SW480 (cell line): ENCODE measurements at places on chromosomes 7 and 10.

GRCh38 chr10:60426425-60426824 lies 36.8 kb upstream of the ANK3 start:
- DNase-seq: no peak

DNA sequence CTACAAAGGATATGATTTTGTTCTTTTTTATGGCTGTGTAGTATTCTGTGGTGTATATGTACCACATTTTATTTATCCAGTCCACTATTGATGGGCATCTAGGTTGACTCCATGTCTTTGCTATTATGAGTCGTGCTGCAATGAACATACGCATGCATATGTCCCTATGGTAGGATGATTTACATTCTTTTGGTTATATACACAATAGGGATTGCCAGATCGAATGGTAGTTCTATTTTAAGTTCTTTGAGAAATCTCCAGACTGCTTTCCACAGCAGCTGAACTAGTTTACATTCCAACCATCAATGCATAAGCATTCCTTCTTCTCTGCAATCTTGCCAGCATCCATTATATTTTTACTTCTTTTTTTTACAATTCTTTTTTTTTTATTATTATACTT lies 35.6 kb upstream of the FAM13C start:
- no peak for DNase-seq

- DNase-seq: no peak
Measured at GRCh38 chr7:8379264-8379663, 54.1 kb upstream of the NXPH1 start.

GRCh38 chr10:33066558-33067236 lies 108.7 kb upstream of the ITGB1 start:
- no peak for DNase-seq

DNA sequence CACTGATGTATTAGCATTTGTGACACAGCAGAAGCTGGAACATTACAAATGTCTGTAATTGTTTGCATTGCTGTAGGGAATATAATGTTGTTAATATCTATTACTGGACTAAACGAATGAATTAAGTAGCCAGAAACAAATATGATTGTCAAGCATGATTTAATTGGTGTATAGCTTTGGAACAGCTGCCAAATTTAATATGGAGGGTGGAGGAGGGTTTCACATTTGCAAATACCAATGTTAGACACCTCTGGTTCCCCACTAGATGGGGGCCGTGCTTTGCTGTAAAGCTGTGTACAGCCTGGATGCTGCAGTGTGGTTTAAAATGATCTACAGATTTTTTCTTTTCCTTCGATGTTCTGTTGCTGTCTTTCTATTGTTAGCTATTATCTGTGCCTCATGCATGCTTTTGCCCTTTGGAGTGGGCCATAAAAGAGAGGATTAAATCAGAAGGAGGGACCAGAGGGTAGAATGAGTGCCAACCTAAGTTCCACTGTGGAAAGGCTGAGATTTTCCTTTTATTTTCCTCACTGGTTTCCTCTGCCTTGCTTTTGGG lies 23.1 kb downstream of the DNAJB9 start:
- DNase-seq: no peak

GRCh38 chr10:44298713-44299112 lies 86.2 kb downstream of the CXCL12 start:
- DNase-seq: no peak

DNA sequence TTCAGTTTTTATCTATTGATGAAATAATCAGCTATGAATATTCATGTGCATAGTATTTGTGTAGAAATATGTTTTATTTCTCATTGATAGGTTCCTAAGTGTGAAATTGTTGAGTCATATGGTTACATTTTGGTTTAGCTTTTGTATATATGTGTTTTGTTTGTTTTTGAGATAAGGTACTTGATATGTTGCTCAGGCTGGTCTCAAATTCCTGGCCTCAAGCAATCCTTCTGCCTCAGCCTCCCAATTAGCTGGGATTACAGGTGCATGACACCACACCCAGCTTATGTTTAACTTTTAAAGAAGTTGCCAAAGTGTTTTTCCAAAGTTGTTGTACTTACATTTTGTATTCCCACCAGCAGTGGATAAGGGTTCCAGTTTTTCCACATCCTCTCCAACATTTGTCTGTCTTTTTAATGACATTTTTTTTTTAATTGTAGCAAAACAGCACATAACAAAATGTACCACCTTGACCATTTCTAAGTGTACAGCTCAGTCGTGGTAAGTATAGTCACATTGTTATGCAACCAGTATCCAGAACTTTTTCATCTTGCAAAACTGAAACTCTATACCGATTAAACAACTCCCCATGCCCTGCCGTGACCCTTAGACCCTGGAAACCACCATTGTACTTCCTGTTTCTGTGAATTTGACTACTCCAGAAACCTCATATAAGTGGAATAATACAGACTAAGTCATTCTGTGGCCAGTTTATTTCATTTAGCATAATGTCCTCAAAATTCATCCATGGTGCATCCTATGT lies 12.6 kb upstream of the UBE2D1 start:
- no peak for DNase-seq

- DNase-seq: no peak
Measured at GRCh38 chr10:53978301-53978700, 822.7 kb downstream of the PCDH15 start.

GRCh38 chr10:13827076-13827797 lies 240.5 kb downstream of the PRPF18 start:
- DNase-seq: no peak

DNA sequence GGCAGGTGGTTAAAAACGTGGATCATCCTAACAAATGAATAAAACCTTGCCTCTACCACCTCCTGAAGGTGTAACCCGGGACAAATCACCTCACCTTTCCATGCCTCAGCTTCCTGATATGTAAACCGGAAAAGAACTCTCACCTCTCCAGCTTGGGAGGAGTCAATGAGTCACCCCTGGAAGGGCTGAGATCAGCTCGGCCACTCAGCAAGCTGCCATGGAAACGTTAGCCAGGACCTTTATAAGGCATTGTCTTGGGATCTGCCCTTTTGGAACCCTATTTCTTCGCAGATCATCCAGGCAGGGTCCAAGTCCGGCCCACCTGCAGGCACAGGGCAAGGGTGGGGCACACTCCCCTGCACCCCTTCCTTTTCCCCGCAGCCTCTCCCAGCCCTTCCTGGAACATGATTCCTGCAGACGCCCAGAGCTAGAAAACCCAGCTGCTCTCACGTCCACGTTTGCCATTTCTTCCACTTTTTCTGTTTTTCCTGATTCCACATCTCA lies 81.6 kb upstream of the PFKP start:
- peak; percentile 52 for DNase-seq

DNA sequence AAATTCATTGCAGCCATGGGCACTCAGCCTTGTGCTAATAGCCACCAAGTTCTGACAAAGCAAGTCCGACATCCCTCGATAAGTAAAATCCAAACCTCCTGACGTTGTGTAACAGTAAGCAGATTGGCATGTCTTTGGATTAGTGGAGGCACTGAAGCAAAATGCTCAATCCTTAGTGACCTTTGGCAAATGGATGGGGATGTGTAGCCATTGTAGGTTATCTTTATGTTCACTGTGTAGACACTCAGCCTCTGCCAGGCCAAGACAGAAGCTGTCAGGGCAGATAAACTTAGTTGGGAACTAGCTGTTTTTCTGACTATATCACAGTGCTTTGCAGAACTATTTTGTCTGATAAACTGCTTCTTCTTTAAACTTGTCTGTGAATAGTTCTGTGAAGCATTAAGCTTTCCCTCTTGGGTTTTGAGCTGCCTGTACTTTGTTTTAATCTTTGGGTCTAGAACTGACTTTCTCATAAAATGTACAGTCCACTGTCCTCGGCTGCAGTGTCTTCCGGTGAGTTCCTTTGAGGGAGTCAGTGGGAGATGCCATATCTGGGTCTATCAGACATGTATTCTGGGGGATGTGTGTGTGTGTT lies 220.8 kb downstream of the LRMDA start:
- no peak for DNase-seq

DNA sequence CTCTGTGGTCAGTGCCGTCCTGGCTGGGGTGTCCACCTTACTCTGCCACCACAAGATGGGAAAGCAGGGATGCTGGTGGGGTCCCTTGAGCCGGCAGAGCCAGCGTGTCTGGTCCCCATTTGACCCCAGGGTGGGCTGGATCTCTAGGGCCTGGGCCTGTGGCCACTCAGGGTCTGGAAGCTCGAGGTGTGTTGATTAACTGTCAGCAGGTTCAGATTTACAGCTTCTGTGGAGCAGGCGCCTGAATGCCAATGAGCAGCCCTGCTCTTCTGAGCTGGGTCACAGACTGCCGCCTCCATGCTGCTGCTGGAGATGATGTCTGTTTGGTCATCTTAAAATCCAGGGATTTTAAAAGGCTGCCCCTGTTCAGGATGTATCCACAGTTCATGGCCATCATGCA lies 11.3 kb upstream of the DPYSL4 start:
- DNase-seq: no peak

DNA sequence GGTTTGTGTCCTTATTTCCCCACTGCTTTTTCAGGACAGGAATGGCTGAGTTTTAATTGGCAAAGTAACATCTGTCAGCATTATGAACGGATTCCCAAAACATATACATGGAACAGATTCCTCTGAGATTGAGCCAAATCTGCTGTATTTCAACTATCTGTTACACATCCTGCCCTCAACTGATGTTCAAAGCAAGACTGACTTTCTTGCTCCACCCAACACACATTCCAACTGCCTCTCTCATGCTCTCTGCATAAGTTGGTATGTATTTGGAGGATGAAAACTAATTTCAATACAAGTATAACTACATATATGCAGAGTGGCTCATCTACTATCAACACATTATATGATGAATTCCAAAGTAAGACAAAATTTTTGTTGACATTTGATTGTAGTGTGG lies 342.2 kb downstream of the GATA3 start:
- DNase-seq: no peak

DNA sequence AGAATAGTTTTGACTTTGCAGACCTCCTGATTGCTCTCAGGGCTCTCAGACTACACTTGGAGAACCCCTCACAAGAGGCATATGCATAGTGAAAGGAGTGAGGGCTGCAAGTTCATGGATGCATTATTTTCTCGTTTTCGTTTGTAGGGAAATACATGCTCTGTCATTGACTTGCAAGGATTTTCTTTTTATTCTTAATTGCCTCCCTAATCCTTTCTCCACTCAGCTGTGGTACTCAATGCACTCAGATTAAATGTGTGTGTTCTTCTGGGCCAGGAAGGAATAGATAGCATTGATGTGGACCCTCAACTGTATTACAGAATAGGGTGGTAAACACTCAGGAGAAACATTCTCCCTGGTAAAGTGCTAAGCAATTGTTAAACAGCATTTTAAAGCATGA lies 188.7 kb downstream of the CACNB2 start:
- no peak for DNase-seq

DNA sequence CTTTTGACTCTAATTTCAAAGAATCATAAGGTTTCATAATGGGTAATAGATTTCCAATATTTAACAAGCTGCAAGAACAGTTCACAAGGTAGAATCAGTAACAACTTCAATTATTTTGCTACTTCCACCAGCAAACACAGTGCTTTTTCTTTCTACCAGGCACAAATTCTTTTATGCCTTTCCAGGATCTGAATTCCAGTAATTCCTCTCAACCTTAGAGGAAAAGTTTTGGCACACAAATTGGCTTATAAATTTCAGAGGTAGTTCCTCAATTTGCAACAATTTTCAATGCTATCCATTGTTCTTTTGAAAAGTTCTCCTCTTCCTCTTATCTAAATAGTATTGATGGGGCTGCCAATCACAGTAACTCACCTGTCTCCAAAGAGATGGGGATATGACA lies 665.4 kb upstream of the PHF14 start:
- DNase-seq: no peak

GRCh38 chr10:11424456-11425295 lies 186.8 kb downstream of the USP6NL start:
- peak; percentile 32 for DNase-seq

- no peak for DNase-seq
Measured at GRCh38 chr10:21572578-21572977, 38.5 kb downstream of the MLLT10 start.

DNA sequence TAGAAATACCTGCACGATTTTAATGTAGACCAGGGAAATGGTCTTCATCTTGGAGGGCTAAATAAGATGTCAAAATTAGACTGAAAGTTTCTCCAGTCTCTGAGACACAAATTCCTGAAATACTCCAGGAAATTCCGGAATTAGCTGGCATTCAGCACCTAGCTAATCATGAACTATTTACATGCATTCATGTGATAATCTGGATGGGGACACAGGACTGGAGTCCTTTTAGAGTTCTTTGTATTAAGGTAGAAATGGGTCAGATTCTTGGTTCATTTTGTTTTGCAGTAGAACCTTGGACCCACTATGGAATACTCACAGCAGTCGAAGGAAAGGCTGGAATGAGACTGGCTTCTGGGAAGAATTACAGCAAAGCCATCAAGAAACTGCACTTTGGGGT lies 65.3 kb upstream of the MDFIC start:
- DNase-seq: no peak

- DNase-seq: no peak
Measured at GRCh38 chr7:36613031-36613614, 111.2 kb downstream of the AOAH start.

GRCh38 chr7:155741082-155741481 lies 71.2 kb downstream of the SHH start:
- DNase-seq: no peak

DNA sequence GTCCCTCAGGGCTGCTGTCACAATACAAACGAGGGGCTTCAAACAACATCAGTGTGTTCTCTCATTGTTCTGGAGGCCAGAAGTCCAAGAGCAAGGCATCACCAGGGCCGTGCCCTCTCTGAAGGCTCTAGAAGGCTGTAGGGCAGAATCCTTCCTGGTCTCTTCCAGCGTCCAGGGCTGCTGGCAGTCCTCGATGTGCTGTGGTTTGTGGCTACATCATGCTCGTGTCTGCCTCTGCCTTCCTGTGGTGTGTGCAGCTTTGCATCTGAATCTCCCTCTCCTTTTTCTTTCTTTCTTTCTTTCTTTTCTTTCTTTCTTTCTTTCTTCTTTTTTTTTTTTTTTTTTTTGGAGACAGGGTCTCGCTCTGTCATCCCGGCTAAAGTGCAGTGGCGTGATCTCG lies 103.5 kb downstream of the INSYN2A start:
- no peak for DNase-seq

GRCh38 chr7:44965937-44966730 lies 12.7 kb downstream of the MYO1G start:
- DNase-seq: no peak

DNA sequence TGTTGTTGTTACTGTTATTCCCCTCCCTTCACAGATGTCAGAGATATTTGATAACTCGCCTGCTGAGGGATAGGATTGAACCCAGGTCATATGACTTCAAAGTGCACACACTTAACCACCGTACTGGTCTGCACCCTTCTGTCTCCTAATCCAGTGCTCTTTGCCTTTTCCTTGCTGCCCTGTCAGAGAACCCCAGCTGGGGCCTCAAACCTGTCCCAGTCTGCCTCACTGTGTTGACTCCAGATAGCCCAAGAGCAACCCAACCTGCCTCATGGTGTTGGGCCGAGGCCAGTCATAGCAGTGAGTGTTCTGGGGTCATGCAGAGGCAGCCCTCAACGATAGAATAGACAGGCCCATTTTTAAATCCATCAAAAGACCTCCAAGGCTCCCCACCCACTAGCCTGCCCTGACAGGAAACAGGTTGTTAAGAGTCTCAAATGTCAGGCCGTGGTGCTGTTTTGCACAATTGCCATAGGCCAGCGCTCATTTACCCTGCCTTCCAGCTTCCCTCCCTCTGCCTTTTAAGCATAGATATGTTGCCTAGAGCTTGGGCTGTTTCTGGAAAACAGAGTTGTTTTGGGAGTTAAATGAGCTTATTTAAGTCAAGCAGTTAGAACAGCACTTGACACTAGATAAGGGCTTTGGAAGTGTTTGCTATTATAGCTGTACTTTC lies 37.0 kb upstream of the PDCD4 start:
- no peak for DNase-seq
